Body of pancreas (tissue), 4 donors: ENCODE measurements at places on chromosomes 3 and 15.

DNA sequence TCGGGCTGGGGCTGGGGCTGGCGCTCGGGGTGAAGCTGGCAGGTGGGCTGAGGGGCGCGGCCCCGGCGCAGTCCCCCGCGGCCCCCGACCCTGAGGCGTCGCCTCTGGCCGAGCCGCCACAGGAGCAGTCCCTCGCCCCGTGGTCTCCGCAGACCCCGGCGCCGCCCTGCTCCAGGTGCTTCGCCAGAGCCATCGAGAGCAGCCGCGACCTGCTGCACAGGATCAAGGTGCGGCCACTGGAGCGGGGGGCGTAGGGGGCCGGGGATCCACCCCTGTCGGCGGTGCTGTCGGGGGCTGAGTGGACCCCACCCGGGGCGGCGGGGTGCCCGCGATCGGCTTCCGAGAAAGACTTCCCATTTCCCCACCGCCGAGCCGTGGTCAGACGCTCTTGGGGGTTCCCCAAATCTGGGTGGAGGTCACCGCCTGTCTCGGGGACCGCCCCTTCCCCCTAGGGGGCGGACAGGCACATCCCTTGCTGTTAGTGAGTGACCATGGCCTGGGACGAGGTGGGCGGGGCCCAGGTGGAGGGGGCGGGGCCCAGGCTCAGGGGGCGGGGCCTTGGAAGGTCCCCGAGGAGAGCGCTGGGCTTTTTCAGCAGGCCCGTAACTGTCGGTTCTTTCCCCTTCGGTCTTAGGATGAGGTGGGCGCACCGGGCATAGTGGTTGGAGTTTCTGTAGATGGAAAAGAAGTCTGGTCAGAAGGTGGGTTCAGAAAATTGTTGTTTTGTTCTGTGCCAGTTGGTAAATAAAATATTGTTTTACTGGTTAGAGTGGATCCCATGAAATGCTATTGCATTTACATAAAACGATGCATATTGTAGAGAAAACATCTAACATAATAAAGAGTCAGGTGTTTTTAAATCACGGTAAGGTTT lies 578 bp downstream of the LACTB start:
- DNase-seq: peak; percentile 91

GRCh38 chr3:134517791-134518190 lies 31.9 kb downstream of the CEP63 start:
- DNase-seq: no peak

DNA sequence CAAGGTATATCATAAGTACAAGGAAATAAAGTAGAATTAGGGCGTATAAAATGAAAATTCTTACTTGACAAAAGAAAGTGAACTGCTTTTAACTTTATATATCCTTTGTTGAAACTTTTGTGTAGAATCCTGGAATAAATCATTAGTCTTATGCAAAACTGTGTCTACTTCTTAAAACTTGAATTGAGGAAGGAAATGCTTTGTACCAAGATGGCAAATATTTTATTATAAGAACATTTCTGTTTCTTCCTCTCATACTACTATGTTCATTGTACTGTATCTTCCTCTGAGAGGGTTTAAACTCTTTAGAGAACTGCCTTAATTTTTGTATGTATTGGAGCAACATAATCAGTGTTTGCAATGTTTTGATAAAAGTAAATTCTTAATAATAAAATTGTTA lies 42.0 kb downstream of the RASA2 start:
- DNase-seq: no peak

- no peak for DNase-seq
These were observed 181.6 kb upstream of the RASGRP1 start for GRCh38 chr15:38746211-38746610.

GRCh38 chr3:71734881-71735280 lies 9.7 kb upstream of the EIF4E3 start:
- DNase-seq: no peak

DNA sequence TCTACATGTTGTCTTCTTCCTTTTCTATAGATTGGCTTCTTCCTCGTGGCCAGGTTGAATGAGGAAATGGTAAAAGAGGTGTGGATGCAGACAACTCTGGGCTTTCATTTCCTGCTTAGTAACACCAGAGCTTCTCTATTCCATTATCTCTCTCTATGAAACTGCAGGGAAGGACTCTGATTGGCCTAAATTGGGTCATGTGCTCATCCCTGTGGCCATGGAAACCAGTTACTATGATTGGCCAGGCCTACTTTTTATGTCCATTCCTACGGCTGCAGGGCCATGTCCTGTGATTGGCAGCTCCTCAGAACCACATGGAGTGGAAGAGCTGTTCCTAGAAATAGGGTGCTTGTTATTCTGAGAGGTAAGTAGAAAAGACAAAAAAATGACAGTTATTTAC lies 486.9 kb upstream of the ADAMTS9 start:
- DNase-seq: no peak

DNA sequence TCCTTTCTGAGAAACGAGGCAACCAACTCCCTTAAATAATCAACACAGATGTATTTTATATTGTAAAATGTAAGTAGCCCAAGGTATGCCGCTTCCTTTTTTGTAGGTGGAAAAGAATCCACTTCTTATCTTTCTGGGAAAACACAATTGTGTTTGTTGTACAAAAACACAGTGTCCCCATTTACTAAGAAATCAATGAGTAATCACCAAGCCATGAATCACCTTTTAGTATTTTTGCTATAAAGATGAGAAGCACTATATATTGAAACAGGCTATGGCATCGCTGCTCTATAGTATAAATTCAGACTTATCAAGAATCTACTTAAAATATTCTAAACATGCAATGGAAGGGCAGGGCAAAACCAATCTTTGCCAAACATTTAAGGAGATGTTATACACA lies 104.0 kb downstream of the TNIK start:
- no peak for DNase-seq

DNA sequence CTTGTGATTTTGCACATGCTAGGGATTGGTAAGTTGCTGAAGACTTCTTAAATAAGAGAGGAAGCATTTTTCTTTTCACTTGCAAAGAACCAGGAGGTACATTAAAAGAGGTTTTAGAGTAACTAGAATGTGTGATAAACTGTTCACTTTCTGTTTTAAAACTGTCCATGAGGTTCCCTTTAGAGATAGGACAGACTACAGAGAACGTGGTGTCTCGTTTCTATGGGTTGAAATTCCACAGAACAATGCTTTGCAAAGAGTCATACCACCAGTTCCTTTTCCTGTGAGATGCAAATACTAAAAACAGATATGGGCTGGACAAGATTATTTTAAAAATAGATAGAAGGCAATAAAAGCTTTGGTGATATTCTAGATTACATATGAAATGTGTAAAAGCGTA lies 372.8 kb downstream of the TIGIT start:
- DNase-seq: no peak

DNA sequence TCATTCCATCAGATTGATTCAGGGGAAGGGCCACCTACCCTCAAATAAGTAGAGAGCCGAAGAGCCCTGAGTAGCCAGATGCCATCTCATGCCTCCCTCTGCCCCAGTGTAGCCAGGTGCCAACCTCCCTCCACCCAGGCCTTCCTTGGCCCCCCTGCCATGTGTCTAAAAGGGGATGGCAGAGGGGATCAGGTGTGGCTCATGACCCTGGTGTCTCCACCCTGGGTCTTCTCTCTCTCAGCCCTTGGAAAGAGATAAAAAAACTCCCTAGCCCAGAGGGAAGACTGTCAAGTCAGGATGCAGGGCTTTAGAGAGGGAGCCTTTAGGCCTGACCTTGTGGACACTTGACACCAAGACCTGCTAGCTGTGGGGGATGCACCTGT lies 5.2 kb downstream of the GRM2 start:
- DNase-seq: no peak

DNA sequence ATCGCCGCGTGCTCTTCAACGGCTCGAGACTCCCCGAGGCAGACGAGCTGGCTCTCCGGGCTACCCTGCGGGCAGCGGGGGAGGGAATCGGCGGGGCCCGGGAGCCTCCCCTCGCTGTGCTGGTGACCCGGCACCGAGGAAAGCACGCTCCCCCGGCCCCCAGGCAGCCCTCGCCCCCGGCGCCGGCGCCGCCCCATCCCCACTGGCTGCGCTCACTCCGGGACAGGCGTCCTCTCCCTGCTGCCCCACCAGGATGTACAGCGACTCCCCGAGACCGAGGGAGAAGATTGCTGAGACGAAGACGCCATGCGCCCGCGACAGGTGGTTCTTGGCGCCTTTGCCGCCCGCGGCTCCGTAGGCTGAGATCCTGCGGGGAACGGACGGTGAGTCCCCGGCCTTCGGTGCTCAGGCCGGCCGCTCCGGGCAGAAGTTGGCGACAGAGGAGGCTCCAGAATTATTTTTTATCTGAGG lies 1.7 kb downstream of the LTK start:
- no peak for DNase-seq

DNA sequence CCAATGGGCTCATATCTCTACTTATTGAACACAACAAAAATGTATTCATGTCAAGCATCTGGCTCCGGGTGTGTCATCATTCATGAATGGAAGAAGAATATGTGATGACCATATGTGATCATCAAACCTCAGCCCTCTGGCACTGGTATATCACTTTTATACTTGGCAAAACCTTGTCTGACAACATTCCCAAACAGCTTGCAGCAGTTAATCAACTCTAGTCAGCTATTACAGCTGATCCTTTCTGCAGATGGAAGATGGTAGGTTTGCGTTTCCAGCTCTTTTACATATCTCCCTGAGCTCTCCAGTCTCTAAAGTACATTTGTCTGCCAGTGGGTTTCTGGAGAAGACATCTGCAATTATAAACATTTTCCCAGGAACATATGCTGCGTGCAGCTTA lies 6.6 kb downstream of the PLSCR5 start:
- no peak for DNase-seq

- no peak for DNase-seq
These were observed 97.7 kb downstream of the CD47 start for GRCh38 chr3:107992976-107993684.

DNA sequence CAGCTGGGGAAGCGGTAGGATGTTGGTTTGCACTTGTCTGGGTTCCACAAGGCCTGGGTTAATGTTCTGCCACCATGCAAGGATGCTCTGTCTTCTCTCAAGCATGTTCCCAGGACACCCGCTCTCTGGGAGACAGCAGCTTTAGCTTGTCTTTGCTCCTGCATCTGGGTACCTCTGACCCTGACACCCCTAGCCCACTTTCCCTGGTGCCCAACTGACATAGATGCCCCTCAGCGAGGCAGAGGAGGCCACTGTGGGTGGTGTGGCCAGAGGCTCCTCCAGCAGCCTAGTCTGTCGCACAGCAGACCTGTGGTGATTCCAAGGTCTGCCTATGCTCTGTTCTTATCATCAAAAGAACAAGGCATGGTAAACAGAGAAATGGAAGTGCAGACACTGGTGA lies 83.6 kb upstream of the ALDH1L1 start:
- no peak for DNase-seq

- no peak for DNase-seq
These were observed 136.0 kb downstream of the ATP10A start for GRCh38 chr15:25727116-25727515.

GRCh38 chr3:115187149-115187757 lies 40.2 kb upstream of the ZBTB20 start:
- DNase-seq: no peak

DNA sequence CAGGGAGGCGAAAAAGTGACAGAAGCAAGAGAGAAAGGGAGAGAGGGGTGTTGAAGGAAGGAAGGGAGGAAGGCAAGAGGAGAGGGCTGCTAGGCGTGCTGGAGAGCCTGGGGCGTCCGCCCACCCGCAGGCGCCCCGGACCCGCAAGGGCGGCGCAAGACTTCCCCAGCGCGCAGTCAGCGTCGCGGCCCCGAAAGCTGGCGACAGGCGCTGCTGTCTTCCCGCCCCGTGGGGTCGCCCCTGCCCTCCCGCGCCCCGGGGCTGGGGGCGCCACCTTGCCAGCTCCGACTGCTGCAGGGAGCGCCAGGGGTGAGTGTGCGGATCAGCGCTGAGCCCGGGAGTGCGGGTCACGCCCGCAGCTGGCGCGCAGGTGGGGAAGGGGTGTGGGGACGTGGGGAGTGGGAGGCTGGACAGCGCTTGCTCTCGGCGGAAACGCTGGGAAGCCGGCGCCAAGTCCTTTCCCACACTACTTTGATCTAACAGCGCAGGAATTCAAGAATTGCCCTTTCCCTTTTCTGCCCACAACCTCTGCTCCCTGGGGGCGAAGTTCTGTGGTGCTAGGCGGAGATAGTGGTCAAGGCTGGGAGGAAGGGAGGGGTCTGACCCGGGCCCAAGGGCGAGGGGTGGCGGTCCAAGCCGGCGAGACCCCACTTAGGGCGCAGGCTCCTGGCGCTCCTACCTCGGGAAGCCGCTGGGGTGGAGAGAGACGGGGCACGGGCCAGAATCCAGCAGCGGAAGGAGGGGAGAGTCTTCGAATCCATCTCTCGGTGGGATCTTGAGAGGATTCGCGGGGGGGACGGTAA lies 266.1 kb downstream of the CGGBP1 start:
- DNase-seq: peak; percentile 22

DNA sequence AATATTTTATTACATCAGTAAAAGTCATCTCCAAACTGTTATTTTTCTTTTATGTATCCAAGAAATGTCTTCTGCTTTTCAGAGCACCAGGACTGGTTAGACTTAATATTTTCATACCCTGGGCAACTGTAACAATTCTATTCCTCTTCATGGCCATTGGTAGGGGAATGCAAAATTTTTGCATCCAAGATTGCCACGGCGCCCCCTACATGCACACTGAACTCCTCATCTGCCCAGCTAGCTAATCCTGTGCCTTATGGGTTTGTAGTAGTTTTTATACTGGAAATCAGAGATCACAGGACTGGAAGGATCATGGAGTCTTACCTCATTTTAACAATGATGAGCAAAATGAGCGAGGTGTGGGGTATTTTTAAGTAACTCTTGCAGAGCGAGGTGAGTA lies 74.2 kb downstream of the CRTC3 start:
- DNase-seq: peak; percentile 49

- no peak for DNase-seq
These were observed 509.9 kb downstream of the SHQ1 start for GRCh38 chr3:72338082-72338941.

DNA sequence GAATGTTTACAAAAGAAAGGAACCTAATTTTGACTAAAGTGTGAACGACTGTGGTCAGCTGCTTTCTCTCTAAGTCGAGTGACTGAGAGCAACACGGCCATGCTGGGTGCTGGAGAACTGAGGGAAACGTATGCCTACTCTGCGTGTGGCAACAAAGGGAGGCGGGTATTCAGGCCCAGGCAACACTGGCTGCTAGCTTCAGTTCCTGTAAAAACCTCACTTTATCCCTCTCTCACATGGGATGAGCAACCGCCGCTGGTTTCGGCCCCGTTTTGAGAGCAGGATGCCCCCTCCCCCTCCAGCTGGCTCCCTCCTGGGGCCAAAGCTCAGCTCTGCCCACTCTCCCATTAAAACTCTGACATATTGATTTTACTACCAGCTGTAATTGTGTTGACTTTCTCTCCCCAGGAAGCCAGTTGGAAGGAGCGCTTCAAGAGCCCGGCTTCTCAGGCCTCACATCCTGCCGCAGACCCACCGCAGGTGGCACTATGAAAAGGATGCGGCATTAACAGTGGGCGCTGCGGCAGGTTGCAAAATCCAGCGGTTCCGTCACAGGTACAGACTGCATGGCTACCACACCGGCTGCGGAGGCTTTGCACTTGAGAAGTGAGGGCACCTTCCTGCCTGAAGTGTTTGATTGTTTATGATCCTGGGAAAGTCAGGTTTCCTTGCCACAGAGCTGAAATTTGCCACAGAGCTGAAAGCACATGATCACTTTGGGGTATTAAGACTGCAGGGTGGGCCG lies 12.7 kb downstream of the PLXND1 start:
- peak; percentile 43 for DNase-seq

GRCh38 chr3:62451211-62451887 lies 78.0 kb upstream of the FEZF2 start:
- no peak for DNase-seq
